Stimulated activated CD4-positive, alpha-beta T cell treated with anti-CD3 and anti-CD28 coated beads, Interleukin-2, amount 100 ng/mL, for 24 hours (primary cell): ENCODE measurements at places on chromosomes 16 and 17.

DNA sequence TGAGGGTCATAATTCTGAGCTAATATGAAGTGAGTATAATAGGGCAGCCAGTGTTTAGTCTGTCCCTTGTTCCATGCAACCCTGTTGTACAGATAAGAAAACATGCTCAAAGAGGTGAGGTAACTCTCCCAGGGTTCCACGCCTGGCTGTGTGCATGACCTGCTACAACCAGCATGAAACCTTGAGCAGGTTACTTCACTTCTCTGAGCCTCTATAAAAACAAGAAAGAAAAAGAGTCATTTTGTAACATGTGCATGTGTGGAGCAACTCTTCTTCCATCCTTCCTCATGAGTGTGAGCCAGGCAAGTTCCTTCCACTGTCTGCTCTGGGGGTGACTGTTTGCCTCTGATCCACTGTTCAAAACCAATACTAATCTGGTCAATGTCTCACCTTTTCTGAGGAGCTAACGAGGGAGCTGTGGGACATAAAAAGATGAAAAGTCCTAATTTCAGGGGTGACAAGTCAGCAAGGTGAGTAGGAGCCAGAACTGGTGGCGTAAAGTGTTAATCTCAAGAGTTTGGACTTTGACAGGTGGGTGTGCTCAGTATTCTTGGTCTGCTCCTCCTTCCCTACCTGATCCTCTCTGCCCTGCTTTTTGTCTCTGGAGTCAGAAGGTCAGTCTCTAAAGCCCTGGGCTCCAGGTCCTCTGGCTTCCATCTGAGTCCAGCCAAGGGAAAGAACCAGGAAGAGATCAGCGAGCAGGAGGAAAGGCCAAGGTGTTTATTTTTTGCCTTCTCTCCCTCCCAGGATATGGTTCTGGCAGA lies 21.5 kb downstream of the GFOD2 start:
- DNase-seq, result no peak

DNA sequence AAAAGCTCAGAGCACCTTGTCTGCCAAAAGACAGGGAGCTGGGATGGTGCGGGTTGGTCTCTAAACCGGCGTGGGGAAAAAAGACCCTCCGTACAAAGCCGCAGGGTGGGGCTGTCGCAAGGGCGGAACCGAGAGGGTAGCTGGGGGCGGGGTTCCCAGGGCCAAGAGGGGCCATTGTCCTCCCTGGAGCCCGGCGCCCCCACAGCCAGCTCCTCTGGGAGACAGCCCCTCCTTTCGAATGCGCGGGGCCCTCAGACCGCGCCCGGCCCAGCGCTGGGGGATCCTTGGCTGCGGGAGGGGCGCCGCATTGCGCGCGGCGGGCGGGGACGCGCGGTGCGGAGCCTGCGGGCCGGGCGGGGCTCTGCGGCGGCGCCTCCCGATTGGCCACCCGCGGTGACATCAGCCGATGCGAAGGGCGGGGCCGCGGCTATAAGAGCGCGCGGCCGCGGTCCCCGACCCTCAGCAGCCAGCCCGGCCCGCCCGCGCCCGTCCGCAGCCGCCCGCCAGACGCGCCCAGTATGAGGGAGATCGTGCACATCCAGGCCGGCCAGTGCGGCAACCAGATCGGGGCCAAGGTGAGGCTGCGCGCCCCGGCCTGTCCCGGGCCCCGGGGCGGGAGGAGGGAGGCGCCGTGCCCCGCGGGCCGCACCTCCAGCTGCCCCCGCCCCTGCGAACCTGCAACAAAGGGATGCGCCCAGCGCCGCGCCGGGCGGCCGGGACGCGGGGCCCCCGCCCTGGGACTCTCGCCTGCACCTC lies at the start of gene TUBB3:
Gene TUBB3 (plus strand): TSS at position 459 of the 756 bp plus-strand sequence. CDS start 60 bp downstream, at position 519.
- no peak for DNase-seq

DNA sequence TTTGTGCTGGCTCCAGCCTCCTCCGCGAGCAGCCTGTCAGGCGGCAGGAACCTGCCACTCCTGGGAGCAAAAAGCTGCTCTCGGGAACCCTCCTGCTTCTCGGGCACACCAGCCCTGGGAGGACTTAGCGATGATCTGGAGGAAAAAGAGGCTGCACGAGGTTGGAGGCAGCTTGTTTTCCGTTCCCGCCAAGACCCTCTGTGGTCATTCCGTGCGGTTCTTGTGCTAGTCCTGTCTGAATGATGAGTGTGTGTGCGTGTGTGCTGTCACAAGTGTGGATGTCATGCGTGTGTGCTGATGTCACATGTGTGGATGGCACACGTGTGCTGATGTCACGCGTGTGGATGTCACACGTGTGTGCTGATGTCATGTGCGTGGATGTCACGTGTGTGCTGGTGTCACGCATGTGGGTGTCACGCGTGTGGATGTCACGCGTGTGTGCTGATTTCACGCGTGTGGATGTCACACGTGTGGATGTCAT lies 150.0 kb downstream of the NPIPB11 start:
- no peak for DNase-seq

GRCh38 chr17:80208050-80208449 lies 12.1 kb downstream of the SGSH start:
- no peak for DNase-seq

- no peak for DNase-seq
Measured at GRCh38 chr17:40027614-40028012, 12.4 kb downstream of the CSF3 start.

- DNase-seq, result no peak
Measured at GRCh38 chr16:66539623-66540469, 10.1 kb downstream of the TK2 start.

- peak; percentile 59 for DNase-seq
Measured at GRCh38 chr17:75130632-75131277, 787 bp downstream of the NT5C start.

- no peak for DNase-seq
Measured at GRCh38 chr17:17350491-17351355, 47.5 kb downstream of the NT5M start.

- DNase-seq, result peak; percentile 81
Measured at GRCh38 chr16:24516900-24517669, 22.3 kb upstream of the RBBP6 start.

- DNase-seq, result no peak
Measured at GRCh38 chr16:86209202-86209601, 301.1 kb upstream of the FOXF1 start.

GRCh38 chr17:66367107-66367506 lies 64.7 kb downstream of the PRKCA start:
- DNase-seq, result no peak

DNA sequence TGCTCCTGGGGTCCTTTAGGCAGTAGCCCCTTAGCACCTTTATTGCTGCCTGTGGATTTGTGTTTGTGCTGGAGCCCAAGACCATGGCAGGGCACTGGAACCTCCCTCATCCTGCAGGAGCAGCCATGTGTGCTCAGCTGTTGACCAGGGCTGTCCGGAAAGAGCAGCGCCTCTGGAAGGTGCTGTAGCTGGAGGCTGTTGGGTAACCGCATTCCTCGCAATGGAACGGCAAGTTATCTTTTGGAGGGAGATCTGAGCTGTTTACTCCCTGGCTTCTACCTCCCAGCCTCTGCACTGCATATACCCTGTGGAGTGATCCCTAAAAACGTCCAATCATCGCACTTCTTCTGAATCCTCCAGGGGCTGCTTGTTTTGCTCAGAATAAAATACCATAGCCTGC lies 291.0 kb downstream of the SNX29 start:
- DNase-seq, result no peak

GRCh38 chr16:14070877-14071575 lies at the start of gene MRTFB:
Gene MRTFB (plus strand): TSS chr16:14071319. CDS start chr16:14140607, 69,288 bp downstream.
- DNase-seq, result peak; percentile 83

DNA sequence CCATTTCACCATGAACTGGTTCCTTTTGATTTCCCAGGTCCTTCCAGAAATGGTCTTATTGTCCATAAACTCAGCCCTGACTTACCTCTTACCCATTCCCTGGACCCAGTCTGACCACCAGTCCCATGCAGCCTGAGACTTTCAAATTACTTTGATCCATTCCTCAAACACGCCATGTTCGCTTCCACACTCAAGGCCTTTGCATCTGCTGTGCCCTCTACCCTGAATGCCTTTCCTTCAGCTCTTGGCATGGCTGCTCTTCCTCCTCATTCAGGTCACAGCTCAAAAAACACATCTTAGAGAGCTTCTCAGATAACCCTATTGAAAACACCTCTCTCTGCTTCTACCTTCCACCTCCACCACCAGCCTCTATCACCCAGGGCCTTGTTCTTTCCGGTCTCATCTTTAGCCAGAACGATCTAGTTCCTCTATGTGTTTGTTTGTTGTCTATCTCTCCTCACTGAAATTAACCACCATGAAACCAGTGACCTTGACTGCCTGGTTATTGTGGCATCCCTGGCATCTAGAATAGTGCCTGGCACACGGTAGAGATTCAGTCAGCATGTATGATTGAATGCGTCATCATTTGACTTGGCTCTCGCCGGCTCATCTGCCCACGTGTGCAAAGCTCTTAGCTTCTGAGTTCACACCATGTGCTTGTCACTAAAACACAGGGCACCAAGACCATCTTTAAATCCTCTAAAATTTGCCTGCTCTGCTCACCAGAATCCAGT lies 12.8 kb downstream of the CRYM start:
- no peak for DNase-seq

GRCh38 chr17:74852237-74853047 lies 7.2 kb downstream of the GRIN2C start:
- peak; percentile 72 for DNase-seq

- peak; percentile 78 for DNase-seq
Measured at GRCh38 chr17:45149037-45149668, 878 bp downstream of the HEXIM1 start.

DNA sequence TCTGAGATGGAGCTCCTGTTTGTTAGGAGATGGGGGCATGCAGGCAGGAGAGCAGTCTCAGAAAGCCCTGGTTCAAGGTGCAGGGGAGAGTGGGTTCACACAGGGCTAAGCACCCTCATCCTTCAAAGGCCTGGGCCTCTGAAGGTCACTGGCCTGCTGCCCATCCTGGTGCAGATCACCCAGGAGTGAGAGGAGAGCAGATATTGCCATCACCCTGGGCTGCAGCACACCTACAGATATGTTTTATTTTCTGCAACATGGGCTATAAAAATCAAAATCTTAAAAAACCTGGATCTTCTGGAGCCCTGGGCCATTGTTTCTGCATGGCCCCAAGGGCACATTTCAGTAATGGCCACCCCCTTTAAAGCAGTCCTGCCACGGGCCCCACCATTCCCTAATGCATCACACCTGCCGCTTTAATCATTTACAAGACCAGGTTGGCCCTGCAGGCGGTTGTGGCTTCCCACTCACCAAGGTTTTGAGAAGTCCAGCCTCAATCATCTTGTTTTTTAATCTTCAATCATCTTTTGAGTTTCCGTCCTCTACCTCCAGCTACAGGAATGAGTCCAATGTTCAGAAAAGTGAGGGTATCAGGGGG lies 20.4 kb upstream of the NUP93 start:
- no peak for DNase-seq

GRCh38 chr16:87125206-87126155 lies 191.7 kb downstream of the C16orf95 start:
- DNase-seq, result no peak

- DNase-seq, result no peak
Measured at GRCh38 chr16:4663777-4664465, 29.4 kb upstream of the NUDT16L1 start.

GRCh38 chr17:57966875-57967274 lies 11.7 kb upstream of the CUEDC1 start:
- DNase-seq, result no peak

DNA sequence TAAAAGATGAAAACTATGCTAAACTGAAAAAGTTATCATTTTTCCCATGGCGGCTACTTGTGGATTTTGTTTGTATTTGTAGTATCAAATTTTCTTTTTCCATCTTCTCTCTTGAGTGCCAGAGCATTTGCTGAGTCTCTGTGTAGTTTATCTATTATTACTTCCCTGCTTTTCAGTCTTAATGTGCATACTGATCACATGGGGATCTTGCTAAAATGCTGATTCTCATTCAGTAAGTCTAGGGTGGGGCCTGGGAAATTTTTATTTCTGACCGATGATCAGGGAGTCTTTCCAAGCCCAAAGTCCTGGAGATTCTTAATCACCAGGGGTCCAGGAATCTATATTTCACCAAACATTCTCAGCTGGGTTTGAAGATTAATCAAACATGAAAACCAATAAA lies 189.0 kb upstream of the GOT2 start:
- DNase-seq, result no peak

- DNase-seq, result no peak
Measured at GRCh38 chr16:57774705-57775285, 27.5 kb downstream of the KIFC3 start.

- DNase-seq, result no peak
Measured at GRCh38 chr17:37519251-37519985, 29.7 kb downstream of the DUSP14 start.

- DNase-seq, result no peak
Measured at GRCh38 chr16:30358577-30358936, 3.4 kb upstream of the CD2BP2 start.

DNA sequence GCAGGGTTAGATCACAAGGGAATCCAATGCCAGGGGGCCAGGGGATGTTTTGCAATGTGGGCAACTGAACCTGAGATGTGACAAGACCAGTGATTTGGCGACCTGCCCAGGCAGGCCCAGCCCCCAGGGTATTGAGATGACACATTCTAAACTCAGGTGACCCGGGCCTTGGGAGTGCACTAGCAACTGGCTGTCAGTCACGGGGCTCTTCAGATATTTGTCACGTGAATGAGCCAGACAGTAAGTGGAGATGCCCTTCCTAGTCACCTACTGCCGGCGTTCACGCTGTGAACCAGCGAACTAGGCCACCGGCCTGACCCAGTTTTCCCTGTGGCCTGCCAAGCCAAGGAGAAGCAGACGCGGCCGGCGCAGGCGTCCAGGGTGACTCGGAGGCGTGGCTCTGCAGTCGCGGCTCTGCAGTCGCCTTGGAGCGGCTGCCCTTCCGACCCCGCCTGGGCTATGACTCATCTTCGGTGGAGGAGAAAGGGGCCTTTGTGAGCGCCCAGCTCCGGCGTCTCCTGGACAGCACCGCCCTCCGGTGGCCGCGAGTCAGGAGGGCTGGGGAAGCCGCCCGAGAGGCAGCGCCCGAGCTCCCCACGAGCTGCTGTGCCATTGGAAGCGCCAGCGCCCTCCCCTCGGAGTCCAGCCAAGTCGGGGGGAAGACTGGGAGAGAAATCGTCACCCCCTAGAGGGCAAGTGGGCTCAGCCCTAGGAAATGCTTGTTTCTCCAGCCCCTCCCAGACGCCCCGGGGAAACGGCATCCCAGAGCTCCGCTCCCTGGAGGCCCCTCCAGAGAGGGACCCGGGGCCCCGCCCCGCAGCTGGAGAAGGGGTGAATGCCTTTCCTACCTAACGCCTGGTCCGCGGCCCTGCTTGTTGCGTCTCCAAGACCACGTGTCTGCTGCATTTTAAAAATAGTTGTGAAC lies 38.8 kb downstream of the WSB1 start:
- peak; percentile 91 for DNase-seq
